ENCODE measurements at places on chromosomes 13 and 19. TPM values are rescaled to one million over a fixed set of nuclear protein-coding genes. Genes with fewer than 3 reads are reported as not detected.

Gene LGALS14
- total RNA-seq = not detected

Gene ZNF229
- 4.1 TPM for total RNA-seq

Gene LCP1
- total RNA-seq = 66.3 TPM

Gene NAPA
- 107 TPM for total RNA-seq

Gene DLL3
- total RNA-seq = not detected

Gene MAU2
- total RNA-seq = 119 TPM

Gene TRPC4
- total RNA-seq = 7.6 TPM

Gene CEACAM8
- not detected for total RNA-seq

DNA sequence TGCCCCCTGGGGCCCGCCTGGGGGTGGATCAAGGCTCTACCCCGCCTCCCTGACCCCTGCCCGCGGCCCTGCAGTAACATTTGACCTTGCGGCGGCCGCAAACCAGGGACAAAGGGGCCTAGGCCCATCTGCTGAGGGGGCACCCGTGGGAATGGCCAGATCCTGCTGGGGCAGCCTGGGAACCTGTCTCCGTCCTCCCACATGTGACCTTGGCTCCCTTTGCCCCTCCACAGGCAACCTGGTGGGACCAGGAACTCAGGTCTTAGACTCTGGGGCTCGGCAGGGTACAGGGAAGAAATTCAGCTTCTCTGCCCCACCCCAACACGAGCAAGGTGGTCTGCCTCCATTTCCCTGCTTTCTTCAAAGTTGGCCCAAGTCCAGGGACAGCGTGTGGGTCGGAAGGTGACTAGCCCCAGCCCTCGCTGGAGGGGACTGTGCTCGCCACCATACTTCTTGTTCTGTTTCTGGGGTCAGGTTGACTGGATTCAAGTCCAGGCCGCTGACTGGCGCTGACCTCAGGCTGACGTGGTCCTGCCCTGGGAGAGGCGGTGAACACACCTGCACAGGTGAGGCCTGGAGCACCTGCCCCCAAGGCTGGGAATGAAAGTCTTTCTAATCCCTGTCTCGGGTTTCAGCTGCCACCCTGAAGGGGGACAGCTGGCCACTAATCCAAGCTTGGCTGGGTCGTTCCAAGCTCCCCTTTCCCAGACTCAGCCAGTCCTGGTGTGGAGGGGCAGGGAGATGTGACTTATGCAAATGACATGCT is 2.5 kb upstream of the NR2F6 start:
- no peaks in the 10 kb centered on the region for H3K27me3 ChIP-seq
- no peaks in the 10 kb centered on the region for H3K4me1 ChIP-seq

DNA sequence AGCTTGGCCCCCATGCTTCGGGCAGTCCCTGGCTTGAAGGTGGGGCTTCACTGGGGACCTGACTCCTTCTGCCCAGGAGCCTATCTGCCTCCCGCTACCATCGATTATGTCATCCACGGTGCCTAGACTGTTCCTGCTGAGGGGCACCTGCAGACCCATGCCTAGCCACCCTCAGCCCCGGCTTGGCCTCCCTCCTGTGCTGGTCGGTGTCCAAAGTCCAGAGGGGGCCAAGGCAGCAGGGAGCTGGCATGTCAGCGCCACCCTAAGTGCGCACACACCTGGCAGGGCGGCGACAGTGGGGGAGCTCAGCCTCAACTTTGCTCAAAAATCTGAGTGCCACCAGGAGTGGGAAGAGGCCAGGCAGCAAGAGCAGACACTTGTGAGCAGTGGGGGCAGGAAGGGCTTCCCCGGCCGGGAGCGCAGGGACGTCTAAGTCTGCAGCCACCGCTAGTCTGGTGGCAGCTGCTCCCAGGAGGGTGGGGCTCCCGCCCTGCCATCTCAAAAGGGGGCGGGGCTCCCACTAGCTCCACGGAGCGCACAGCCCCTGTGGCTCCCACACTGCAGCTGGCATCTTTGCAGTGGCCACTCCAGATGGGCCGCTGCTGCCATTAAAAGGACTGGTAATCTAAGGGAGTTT is 13.5 kb upstream of the URAD start:
- no peaks in the 10 kb centered on the region for H3K27me3 ChIP-seq
- no peaks in the 10 kb centered on the region for H3K36me3 ChIP-seq
- H3K4me3 ChIP-seq = no peak overlapping the region
- DNase-seq = no peak

DNA sequence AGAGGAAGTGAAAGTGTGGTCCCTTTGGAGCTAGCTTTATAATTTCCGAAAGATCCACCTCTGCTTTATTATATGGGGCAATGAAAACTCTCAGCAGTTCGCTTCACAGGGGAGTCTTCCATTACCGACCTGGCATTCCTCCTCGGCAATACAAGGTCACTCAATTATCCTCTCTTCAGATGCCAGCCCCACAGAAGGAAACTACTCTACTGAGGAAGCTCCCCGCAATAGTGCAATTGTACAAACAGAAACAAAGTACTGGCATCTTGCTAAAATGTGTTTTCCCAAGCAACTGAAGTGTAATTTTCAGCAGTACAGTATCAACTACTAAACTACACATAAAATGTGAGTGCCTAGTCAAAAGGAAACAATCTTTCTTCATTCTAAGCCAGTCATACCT is 702.0 kb downstream of the PCDH9 start:
- H3K27ac ChIP-seq = no peak overlapping the region
- H3K4me3 ChIP-seq = no peak overlapping the region
- no peaks in the 10 kb centered on the region for H3K4me1 ChIP-seq
- no peak for DNase-seq

GRCh38 chr13:47553329-47553977 is 447.6 kb downstream of the SUCLA2 start:
- H3K4me1 ChIP-seq = no peaks in the 10 kb centered on the region
- no peak overlapping the region for H3K27ac ChIP-seq
- H3K27me3 ChIP-seq = no peaks in the 10 kb centered on the region
- no peaks in the 10 kb centered on the region for H3K36me3 ChIP-seq
- no peak for DNase-seq

GRCh38 chr13:37442996-37443395 is 155.6 kb downstream of the POSTN start:
- DNase-seq = no peak
- H3K27me3 ChIP-seq = no peaks in the 10 kb centered on the region
- no peak overlapping the region for H3K4me3 ChIP-seq
- H3K4me1 ChIP-seq = peaks cover 10% of the 10 kb centered on the region

- DNase-seq = peak; percentile 45
- peaks cover 10% of the 10 kb centered on the region for H3K4me1 ChIP-seq
- peaks cover 16% of the 10 kb centered on the region for H3K36me3 ChIP-seq
- H3K27ac ChIP-seq = peak overlapping the region; percentile 52
- H3K4me3 ChIP-seq = no peak overlapping the region
Measured at GRCh38 chr19:58581227-58582141, 8.3 kb upstream of the MZF1 start.

GRCh38 chr19:47492137-47492533 is 8.1 kb upstream of the KPTN start:
- H3K27ac ChIP-seq = no peak overlapping the region
- H3K4me1 ChIP-seq = no peaks in the 10 kb centered on the region
- no peaks in the 10 kb centered on the region for H3K27me3 ChIP-seq
- H3K4me3 ChIP-seq = no peak overlapping the region
- DNase-seq = no peak

GRCh38 chr19:33806434-33806881 is 9.8 kb downstream of the KCTD15 start:
- H3K4me1 ChIP-seq = peaks cover 24% of the 10 kb centered on the region
- no peak overlapping the region for H3K4me3 ChIP-seq
- H3K27ac ChIP-seq = no peak overlapping the region
- H3K27me3 ChIP-seq = no peaks in the 10 kb centered on the region
- peaks cover 37% of the 10 kb centered on the region for H3K36me3 ChIP-seq

DNA sequence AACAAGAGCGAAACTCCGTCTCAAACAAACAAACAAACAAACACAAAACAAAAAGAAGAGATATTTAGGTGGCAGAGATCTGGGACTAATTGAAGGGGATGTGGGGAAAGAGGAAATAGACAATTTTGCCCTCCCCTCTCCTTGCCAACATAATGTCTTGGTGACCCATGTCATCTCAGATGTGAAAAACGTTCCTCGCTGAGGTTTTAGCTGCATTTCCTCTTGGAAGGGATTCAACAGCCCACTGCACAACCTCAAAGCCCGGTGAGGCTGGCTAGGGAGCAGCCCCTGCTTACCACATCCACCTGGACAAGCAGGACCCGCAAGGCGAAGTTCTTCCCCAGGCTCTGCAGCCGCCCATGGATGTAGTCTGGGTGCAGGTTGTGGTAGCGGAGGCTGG is 4.9 kb downstream of the ERCC1 start:
- no peaks in the 10 kb centered on the region for H3K27me3 ChIP-seq
- H3K36me3 ChIP-seq = peaks cover 29% of the 10 kb centered on the region
- DNase-seq = no peak
- no peak overlapping the region for H3K27ac ChIP-seq

DNA sequence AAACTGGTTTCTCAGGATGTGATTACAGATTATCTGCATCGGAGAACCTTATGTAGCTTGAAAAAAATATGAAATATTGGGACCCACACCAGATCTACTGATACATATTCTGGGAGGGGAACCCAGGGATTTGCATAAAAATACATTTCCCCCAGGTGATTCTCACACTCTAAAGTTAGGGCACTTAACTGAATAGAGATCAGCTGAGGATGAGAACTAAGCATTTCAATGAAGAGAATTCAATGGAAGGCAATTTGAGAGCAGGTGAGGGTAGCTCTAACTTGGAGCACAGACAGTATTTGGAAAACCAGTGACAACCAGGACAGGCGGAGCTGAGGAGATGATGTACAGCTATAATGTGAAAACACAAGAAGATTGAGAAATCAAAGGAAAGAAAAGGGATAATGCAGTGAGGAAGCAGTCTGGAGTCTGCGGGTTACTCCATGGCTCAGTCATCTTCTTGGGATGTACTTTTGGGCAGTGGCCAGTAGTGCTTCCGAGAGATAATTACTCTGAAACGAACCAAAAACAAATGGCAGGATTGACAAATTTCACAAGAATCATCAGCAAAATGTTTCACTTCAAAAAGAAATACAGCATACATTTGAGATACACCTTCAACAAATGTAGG is 6.1 kb upstream of the OXGR1 start:
- H3K4me1 ChIP-seq = no peaks in the 10 kb centered on the region
- H3K4me3 ChIP-seq = no peak overlapping the region
- no peaks in the 10 kb centered on the region for H3K36me3 ChIP-seq
- no peaks in the 10 kb centered on the region for H3K27me3 ChIP-seq
- no peak overlapping the region for H3K27ac ChIP-seq
- no peak for DNase-seq

- H3K27me3 ChIP-seq = no peaks in the 10 kb centered on the region
- no peak overlapping the region for H3K27ac ChIP-seq
- no peaks in the 10 kb centered on the region for H3K4me1 ChIP-seq
- no peak for DNase-seq
Measured at GRCh38 chr13:113742000-113742441, 17.0 kb upstream of the TMEM255B start.

DNA sequence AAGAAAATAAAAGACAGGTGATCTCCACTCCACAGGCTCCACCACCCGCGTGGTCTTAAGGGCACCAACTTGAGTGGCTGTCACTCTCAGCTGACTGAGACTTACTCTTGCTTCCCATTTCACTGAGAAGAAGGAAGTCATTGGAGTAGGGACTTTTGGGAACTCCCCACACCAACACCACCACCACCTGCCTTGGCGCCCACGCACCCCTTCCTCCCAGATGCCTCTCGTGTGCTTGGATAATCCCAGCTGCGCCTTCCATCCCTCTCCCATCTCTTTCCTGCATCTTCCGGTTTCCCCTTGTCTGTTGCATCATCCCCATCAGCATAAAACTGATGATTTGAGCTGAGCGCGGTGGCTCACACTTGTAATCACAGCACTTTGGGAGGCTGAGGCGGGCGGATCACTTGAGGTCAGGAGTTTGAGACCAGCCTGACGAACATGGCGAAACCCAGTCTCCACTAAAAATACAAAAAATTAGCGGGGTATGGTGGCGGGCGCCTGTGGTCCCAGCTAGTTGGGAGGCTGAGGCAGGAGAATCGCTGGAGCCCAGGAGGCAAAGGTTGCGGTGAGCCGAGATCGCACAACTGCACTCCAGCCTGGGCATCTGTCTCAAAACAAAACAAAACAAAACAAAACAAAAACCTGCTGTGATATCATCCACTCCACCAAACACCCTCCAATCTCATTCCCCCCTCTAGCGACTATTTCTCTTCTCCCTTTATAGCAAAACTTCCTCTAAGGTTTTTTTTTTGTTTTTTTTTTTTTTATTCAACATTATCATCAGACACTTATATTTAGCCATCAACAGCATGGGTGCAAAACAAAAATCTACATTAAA is 25.5 kb downstream of the AP2S1 start:
- no peaks in the 10 kb centered on the region for H3K36me3 ChIP-seq
- no peak overlapping the region for H3K4me3 ChIP-seq
- DNase-seq = no peak
